ENCODE measurements at places on chromosomes 3 and 15. TPM values are rescaled to one million over a fixed set of nuclear protein-coding genes. Genes with fewer than 3 reads are reported as not detected.

DNA sequence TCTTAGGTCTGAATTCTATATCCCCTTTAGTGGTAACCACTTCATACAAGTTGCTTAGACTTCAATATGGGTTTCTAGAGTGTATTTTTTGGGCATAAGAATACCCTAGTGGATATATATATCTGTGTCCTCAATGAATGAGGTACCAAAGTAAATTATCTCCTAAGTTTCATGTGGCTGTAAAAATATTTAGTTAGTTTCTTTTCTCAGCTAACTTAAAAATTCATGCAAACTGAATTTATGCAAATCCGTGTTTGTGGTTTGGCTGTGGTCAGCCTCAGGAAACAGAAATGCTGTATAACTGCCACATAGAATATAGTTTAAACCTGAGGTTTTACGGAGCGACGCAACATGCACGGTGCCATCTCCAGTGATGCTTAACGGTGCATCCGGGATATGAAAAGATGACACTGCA lies 80.3 kb downstream of the PEX5L start:
- H3K36me3 ChIP-seq: no peaks in the 10 kb centered on the region
- H3K27me3 ChIP-seq: no peaks in the 10 kb centered on the region
- H3K4me3 ChIP-seq: no peak overlapping the region
- no peaks in the 10 kb centered on the region for H3K4me1 ChIP-seq
- H3K27ac ChIP-seq: no peak overlapping the region

The EIF4E3 gene
- polyA plus RNA-seq: 0.79 TPM

DNA sequence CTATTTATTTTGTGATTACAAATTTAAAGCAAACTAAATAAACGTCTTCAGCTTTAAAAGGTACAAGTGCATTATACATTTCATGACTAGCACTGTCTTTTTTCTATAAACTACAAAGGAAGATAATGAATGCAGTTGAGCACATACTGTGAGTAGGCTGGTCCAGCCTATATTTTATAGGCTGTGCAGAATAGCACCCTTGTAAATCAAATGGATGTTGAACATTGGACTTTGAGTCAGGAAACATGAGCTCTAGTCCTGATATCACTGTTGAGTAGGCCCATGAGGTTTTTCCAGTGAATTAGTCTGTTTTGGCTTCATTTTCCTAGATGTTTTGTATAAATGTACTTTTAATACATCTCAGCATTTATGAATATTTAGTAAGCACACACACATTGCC lies 447.3 kb upstream of the KCNMB2 start:
- H3K4me1 ChIP-seq: no peaks in the 10 kb centered on the region
- no peak for DNase-seq
- no peaks in the 10 kb centered on the region for H3K27me3 ChIP-seq
- no peak overlapping the region for H3K4me3 ChIP-seq
- no peaks in the 10 kb centered on the region for H3K36me3 ChIP-seq
- H3K27ac ChIP-seq: no peak overlapping the region

DNA sequence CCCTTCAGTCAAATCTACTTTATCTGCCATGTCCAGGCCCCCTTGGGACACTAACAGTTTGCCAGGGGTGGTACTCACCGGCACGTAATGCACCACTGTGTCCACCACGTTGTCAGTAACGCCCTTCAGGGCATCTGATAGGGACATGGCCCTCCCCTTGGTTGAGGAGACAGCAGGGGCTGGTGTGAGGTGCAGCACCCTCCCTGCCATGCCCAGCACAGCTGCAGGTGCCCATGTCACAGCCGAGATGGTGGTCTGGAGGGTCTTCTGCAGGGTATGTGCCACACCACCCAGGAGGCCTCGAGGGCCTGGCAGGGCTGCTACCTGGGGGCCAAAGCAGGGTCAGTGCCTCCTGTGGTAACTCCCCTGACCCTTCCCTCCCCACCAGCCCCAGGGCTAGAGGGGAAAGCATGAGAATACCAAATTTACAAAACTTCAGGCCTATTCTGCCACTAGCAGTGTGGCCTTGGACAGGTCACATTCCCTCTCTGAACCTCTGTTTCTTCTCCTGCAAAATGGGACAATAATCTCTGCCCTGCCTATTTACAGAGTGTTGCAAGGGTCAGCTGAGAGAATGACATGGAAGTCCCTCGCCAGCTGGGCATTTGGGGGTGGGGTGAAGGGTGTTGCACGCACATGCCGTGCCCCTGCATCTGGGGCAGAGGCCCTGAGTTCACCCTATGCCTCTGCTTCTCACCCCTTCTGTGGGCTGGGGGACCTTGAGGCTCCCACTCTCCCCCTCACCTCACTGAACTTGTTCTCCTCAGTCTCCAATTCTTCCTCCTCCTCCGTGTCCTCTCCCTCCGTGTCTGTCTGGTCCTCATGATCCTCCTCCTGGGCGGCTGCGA lies 11.8 kb upstream of the KIF7 start:
- no peak for DNase-seq
- H3K4me3 ChIP-seq: no peak overlapping the region
- no peaks in the 10 kb centered on the region for H3K27me3 ChIP-seq
- no peak overlapping the region for H3K27ac ChIP-seq

DNA sequence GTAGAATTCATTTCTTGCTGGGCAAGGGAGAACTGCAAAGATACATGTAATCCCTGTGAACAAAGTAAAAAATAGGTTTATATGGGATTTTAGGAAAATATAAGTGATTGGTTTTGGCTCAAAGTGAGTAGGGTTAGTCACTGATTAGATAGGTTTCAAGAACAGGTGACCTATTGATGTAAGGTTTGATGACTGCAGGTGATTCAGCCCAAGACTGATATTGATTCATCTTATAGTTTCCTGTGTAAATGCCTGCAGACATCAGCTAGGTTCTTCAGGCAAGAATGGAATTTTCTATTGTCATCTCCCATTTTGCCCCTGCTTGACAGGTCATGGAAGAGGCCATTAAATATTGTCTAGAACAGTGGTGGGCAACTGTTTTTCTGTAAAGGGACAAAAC lies 23.9 kb upstream of the ARID3B start:
- peak; percentile 28 for DNase-seq
- H3K36me3 ChIP-seq: no peaks in the 10 kb centered on the region
- H3K4me3 ChIP-seq: no peak overlapping the region
- H3K4me1 ChIP-seq: peaks cover 11% of the 10 kb centered on the region
- H3K27me3 ChIP-seq: no peaks in the 10 kb centered on the region
- no peak overlapping the region for H3K27ac ChIP-seq

GRCh38 chr15:58921267-58921790 lies 12.2 kb downstream of the SLTM start:
- no peaks in the 10 kb centered on the region for H3K27me3 ChIP-seq
- H3K4me3 ChIP-seq: no peak overlapping the region
- peaks cover 21% of the 10 kb centered on the region for H3K4me1 ChIP-seq
- H3K36me3 ChIP-seq: peaks cover 7% of the 10 kb centered on the region
